Left ventricle myocardium inferior (tissue), 1 donor: ENCODE measurements at places on chromosomes 5 and 9. TPM values are rescaled to one million over a fixed set of nuclear protein-coding genes. Genes with fewer than 3 reads are reported as not detected.

GRCh38 chr5:66963559-66963971, 233.0 kb downstream of the CD180 start:
- H3K4me3 ChIP-seq = peak overlapping the region; percentile 0
- H3K36me3 ChIP-seq = no peaks in the 10 kb centered on the region
- peak overlapping the region; percentile 84 for H3K27ac ChIP-seq
- no peaks in the 10 kb centered on the region for H3K27me3 ChIP-seq

- H3K4me1 ChIP-seq = peaks cover 10% of the 10 kb centered on the region
- H3K27me3 ChIP-seq = no peaks in the 10 kb centered on the region
- DNase-seq = no peak
- H3K4me3 ChIP-seq = no peak overlapping the region
- H3K36me3 ChIP-seq = no peaks in the 10 kb centered on the region
Measured at GRCh38 chr5:96326902-96327301, 106.1 kb downstream of the PCSK1 start.

GRCh38 chr5:17796757-17797396, 162.6 kb downstream of the TAF11L14 start:
- no peaks in the 10 kb centered on the region for H3K36me3 ChIP-seq
- no peak for DNase-seq
- H3K4me1 ChIP-seq = no peaks in the 10 kb centered on the region
- H3K27me3 ChIP-seq = no peaks in the 10 kb centered on the region

DNA sequence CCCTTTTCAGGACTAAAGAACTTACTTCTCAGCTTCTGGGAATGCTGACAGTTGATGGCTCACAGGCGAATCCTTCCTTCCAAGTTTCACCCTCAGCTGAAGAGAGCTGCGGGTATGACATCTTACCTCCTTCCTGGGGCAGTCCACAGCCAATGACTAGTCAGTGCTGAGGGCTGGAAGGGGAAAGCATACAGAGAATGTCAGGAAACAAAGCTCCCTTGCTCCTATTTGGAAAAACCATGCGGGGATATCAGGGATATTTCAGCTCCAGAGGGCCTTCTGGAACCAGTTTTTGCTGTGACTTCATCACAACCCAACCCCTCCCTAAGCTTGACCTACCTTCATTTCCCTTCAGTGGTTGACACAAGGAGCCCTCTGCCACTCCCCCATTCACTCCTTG, 15.7 kb downstream of the FTMT start:
- H3K27ac ChIP-seq = no peak overlapping the region
- no peaks in the 10 kb centered on the region for H3K4me1 ChIP-seq

DNA sequence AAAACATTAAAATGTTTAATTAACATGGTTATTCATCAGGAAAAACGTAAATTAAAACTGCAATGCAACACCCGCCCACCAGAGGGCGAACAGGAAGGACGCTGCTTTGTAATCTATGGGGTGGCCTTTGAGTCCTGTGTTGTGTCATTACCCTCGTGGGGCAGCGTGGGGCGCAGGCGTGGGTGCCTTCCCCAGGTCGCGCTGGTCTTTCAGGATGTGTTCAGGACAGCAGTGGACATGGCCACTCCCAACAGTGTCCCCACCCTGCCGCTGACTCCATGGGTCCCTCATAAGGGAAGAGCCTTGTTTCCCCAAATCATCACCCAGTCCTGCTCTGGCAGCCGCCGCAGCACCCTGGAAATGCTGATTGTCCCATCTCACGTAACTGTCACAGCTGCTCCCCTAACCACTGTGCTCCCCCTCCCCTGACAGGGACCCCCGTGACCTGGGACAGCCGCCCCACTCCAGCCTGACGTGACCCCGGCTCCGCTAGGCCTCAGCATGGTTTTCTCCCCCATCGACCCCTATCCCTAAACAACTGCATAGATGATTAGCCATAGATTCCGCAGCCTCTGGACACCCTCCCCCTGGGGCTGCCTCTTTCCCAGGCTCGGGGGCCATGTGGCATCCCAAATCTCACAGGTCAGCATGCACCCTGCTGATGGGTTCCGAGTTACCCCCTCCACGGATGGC, 36.4 kb downstream of the GLT6D1 start:
- DNase-seq = peak; percentile 14
- H3K27me3 ChIP-seq = peaks cover 61% of the 10 kb centered on the region
- H3K36me3 ChIP-seq = no peaks in the 10 kb centered on the region
- no peak overlapping the region for H3K4me3 ChIP-seq
- H3K4me1 ChIP-seq = peaks cover 3% of the 10 kb centered on the region

GRCh38 chr5:177456976-177457851, 10.6 kb downstream of the PRR7 start:
- DNase-seq = peak; percentile 72
- peaks cover 26% of the 10 kb centered on the region for H3K36me3 ChIP-seq
- no peak overlapping the region for H3K4me3 ChIP-seq
- H3K27ac ChIP-seq = peak overlapping the region; percentile 81

- no peak overlapping the region for H3K27ac ChIP-seq
- peaks cover 99% of the 10 kb centered on the region for H3K27me3 ChIP-seq
- H3K4me3 ChIP-seq = peak overlapping the region; percentile 72
- no peak for DNase-seq
- H3K4me1 ChIP-seq = peaks cover 26% of the 10 kb centered on the region
- no peaks in the 10 kb centered on the region for H3K36me3 ChIP-seq
Measured at GRCh38 chr5:95283022-95283615, 1.8 kb downstream of the MCTP1 start.

GRCh38 chr9:129785866-129786265, 17.1 kb upstream of the TOR1B start:
- no peaks in the 10 kb centered on the region for H3K36me3 ChIP-seq
- peaks cover 31% of the 10 kb centered on the region for H3K27me3 ChIP-seq
- no peak for DNase-seq
- no peak overlapping the region for H3K27ac ChIP-seq
- no peaks in the 10 kb centered on the region for H3K4me1 ChIP-seq

DNA sequence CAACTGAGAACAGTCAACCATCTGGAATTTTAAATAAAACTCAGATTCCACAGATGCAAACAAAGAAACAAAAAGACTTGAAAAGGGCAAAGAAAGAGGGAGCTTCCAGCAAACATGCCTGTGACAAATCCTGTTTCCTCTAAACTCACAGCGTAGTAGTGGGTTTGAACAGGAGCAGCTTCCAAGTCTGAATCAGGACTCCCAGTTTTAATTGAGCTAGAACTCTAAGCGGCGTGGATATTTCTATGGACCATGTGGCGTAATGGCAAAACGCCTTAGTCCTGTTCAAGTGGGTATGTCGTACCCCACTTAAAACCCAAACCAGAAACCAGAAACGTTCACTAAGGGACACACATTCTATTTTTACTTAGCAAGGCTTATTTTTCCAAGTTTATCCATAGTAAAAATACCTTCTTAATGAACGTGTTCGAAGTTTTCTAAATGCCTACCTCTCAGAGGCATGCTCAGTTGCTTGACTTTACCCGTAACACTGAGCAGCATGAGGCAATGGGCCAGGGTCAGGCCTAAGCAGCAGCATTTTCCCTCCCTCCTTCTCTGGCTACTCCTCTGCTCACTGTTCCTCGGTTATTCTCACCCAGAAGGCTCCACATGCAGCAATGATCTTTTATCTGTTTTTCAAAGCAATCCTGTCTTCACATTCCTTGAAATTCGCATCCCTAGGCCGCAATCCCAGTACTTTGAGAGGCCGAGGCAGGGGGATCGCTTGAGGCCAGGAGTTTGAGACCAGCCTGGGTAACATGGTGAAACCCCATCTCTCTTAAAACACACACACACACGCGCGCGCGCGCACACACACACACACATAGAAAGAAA, 77.9 kb downstream of the FNBP1 start:
- DNase-seq = no peak
- peak overlapping the region; percentile 95 for H3K27ac ChIP-seq
- H3K4me1 ChIP-seq = peaks cover 50% of the 10 kb centered on the region

- no peak for DNase-seq
- H3K4me1 ChIP-seq = no peaks in the 10 kb centered on the region
- no peaks in the 10 kb centered on the region for H3K27me3 ChIP-seq
- H3K4me3 ChIP-seq = no peak overlapping the region
Measured at GRCh38 chr5:77145666-77146065, 58.6 kb upstream of the ZBED3 start.

GRCh38 chr5:152701305-152701949, 296.3 kb upstream of the NMUR2 start:
- no peak for DNase-seq
- H3K27me3 ChIP-seq = no peaks in the 10 kb centered on the region
- H3K36me3 ChIP-seq = no peaks in the 10 kb centered on the region
- H3K4me1 ChIP-seq = no peaks in the 10 kb centered on the region

GRCh38 chr5:135135530-135136226, 101.7 kb upstream of the PITX1 start:
- H3K4me1 ChIP-seq = no peaks in the 10 kb centered on the region
- H3K27me3 ChIP-seq = peaks cover 61% of the 10 kb centered on the region
- no peaks in the 10 kb centered on the region for H3K36me3 ChIP-seq
- H3K27ac ChIP-seq = no peak overlapping the region
- peak; percentile 44 for DNase-seq
- no peak overlapping the region for H3K4me3 ChIP-seq

GRCh38 chr9:22623236-22623635, 176.6 kb downstream of the DMRTA1 start:
- no peak overlapping the region for H3K4me3 ChIP-seq
- DNase-seq = no peak
- H3K27me3 ChIP-seq = no peaks in the 10 kb centered on the region
- no peaks in the 10 kb centered on the region for H3K4me1 ChIP-seq

DNA sequence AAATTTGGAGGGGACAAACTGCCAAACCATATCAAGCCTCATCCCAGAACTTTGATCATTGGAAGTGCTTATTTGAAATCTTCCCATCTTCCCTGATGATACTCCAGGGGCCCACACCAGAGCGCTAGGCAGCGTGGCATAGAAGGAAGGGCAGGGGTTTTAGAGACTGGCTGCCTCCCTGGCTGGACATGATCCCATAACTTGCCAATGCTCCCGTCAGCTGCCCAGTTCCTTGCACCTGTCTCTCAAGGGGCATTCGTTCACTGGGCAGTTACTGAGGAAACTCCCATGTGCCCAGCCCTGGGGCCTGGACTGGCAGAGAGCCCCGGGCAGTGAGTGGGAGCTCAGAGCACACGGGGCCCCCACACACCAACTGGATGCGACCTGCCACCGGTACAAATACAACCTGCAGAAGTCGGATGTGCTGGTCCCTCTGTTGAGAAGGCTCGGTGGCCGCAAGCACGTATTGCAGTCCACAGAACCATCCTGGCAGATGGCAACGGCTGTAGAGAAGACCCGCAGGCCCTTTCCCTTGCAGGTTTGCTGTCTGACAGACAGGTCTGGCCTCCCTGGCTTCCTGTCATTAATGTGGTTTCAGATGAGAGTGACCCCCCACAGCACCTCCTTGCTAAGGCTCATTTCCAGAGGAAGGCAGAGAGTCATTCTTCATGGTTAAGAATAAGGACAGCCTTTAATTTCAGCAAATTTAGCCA, 122.4 kb downstream of the MVB12B start:
- H3K36me3 ChIP-seq = no peaks in the 10 kb centered on the region
- H3K4me3 ChIP-seq = no peak overlapping the region
- no peak for DNase-seq
- no peak overlapping the region for H3K27ac ChIP-seq
- no peaks in the 10 kb centered on the region for H3K4me1 ChIP-seq
- H3K27me3 ChIP-seq = no peaks in the 10 kb centered on the region

GRCh38 chr5:39131210-39132127, 57.3 kb upstream of the RICTOR start:
- no peak for DNase-seq
- H3K4me1 ChIP-seq = no peaks in the 10 kb centered on the region
- H3K36me3 ChIP-seq = no peaks in the 10 kb centered on the region
- H3K27ac ChIP-seq = no peak overlapping the region
- no peaks in the 10 kb centered on the region for H3K27me3 ChIP-seq
- no peak overlapping the region for H3K4me3 ChIP-seq

- H3K4me3 ChIP-seq = no peak overlapping the region
- no peak for DNase-seq
- peaks cover 30% of the 10 kb centered on the region for H3K36me3 ChIP-seq
- H3K27ac ChIP-seq = peak overlapping the region; percentile 36
- H3K4me1 ChIP-seq = peaks cover 83% of the 10 kb centered on the region
Measured at GRCh38 chr5:129103397-129103796, 8.8 kb downstream of the ISOC1 start.

- H3K4me1 ChIP-seq = peaks cover 4% of the 10 kb centered on the region
- H3K4me3 ChIP-seq = peak overlapping the region; percentile 28
- DNase-seq = peak; percentile 75
- peaks cover 5% of the 10 kb centered on the region for H3K27me3 ChIP-seq
Measured at GRCh38 chr9:88578121-88579049, 43.4 kb downstream of the NXNL2 start.

GRCh38 chr5:9529041-9529480, 16.8 kb downstream of the SEMA5A start:
- no peaks in the 10 kb centered on the region for H3K27me3 ChIP-seq
- H3K4me1 ChIP-seq = peaks cover 77% of the 10 kb centered on the region
- peak overlapping the region; percentile 70 for H3K27ac ChIP-seq
- H3K4me3 ChIP-seq = no peak overlapping the region
- DNase-seq = peak; percentile 56

DNA sequence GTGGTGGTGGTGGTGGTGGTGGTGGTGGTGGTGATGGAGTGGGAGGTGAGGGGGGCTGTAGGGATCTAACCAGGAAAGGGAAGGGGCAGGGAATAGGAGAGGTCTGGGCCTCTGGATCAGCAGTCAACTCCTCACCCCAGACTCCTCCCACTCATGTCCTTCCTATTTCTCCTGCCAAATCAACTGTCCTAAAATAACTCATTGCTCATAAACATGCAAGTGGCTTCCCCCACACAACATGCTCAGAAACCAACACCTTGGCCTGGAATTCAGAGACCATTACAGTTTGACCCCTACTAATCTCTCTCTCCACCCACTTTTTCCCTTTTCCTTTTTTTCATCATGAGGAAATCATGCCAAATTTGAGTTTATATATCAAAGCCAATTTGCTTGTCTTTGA, 8.4 kb upstream of the FSD1L start:
- peak overlapping the region; percentile 57 for H3K27ac ChIP-seq
- H3K4me3 ChIP-seq = no peak overlapping the region
- no peaks in the 10 kb centered on the region for H3K27me3 ChIP-seq
- H3K36me3 ChIP-seq = no peaks in the 10 kb centered on the region
- DNase-seq = no peak

DNA sequence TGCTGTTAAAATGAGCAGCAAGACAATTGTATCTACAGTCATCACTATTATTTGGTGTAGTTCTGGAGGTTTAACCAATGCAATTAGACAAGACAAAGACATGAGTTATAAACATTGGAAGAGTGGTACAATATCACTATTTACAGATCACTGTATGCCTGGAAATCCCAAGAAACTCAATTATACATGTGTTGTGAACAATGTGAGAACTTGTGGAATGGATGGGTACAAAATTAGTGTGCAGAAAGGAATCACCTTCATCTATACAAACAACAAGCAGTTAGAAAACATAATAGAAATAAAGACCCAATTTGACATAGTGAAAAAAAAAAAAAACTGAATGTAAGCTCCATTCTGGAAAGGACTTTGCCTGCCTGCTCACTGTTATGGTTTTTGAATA, 12.4 kb upstream of the CCDC112 start:
- H3K27me3 ChIP-seq = no peaks in the 10 kb centered on the region
- no peaks in the 10 kb centered on the region for H3K4me1 ChIP-seq
- H3K4me3 ChIP-seq = no peak overlapping the region

Gene LAMC3
- total RNA-seq = 0.66 TPM

Gene OR1J2
- not detected for total RNA-seq

Gene LCN1
- total RNA-seq = not detected

Gene PCDHB2
- total RNA-seq = 1.1 TPM

Gene SELENOP
- total RNA-seq = 213 TPM

Gene ADGRD2
- not detected for total RNA-seq

Gene CARD9
- total RNA-seq = 1.2 TPM

Gene FOXI1
- total RNA-seq = not detected

Gene TYRP1
- 74.1 TPM for total RNA-seq

Gene FOXD4L4
- not detected for total RNA-seq

Gene CCDC180
- 2.4 TPM for total RNA-seq

Gene FOXD4L6
- not detected for total RNA-seq

Gene SMIM33
- not detected for total RNA-seq
